ENCODE measurements at places on chromosomes 4 and X.

GRCh38 chr4:15349531-15349935, 78.3 kb upstream of the C1QTNF7 start:
- peak; percentile 61 for DNase-seq

DNA sequence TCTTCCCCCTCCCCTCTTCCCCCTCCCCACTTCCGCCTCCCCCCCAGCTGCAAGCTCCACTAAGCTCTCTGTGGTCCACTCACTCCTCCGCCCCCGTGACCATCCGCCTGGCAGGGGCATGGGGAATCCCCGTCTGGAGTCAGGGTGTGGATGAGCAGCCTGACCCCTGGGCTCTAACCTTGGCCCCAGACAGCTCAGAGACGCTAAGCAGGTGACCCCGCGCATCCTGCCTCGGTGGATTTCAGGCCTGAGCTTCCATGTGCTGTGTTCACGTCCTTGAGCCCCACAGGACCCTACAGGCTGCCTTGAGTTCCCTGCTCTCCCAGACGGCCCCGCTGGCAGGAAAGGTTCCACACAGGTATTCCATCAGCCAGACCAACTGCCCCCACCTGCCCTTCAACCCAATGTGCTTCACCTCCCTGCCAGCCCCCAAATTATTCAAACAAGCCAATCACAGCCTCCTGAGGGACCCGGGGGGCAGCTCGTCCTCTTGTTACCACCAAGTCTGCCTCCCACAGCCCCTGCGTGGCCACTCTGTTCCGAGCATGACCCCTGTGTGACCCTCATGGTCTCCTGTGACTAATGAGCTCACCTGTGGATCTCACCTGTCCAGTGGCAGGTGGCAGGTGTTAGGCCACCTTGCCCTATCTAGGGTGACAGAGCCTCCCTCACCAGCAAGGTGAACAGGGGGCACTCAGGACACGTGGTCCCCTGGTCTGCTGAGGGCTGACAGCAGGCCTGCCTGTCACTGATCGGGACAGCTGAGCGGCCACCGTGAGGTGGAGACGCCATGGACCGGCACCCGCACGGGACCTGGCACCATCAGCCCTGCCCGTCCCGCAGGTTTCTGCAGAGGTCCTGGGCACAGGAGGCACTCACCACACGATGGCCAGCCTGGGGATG, 73.2 kb upstream of the MXD4 start:
- no peak for DNase-seq

DNA sequence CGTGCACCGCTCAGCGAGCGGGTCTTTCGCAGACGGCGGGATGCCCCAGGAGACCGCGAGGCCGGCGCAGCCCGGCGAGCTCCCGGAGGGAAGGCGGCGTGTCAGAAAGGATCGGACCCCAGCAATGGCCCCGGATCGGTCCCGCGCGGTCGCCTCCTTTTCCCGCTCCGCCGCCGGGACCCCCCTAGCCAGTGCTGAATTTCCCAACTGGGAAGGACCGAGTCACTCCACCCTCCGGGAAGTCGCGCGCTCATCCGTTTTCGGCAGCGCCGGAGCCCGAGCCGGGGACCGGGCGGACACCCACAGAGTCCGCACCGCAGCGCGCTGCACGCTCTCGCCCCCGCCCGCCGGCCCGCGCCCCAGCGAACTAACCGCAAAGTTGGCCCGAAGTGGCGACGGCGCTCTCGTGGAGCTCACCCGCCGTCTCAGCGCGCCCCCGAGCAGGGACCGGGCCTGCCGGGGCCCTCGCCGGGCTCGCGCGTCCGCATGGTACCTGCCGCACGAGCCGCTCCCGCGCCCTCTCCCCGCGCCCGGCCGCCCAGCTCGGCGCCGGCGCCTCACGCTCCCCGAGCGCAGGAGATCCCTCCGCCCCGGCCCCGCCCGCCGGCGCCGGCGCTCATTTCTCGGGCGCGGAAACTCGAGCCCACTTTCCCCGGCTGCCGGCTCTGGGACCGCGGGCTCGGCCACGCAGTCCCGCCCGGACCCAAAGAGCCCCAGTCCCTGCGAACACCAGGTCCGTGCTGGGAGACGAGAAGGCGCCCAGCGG, at the start of gene FAT1:
Gene FAT1, minus strand, starts transcription at position 565 of the 766 bp plus-strand sequence. CDS start 14,029 bp downstream, outside the sequence.
- peak; percentile 84 for DNase-seq

GRCh38 chr4:140673729-140674128, 82.5 kb downstream of the TBC1D9 start:
- peak; percentile 41 for DNase-seq

GRCh38 chr4:78534286-78534955, 17.1 kb upstream of the ANXA3 start:
- no peak for DNase-seq

- no peak for DNase-seq
These were observed 472.5 kb upstream of the RPS6KA3 start for GRCh38 chrX:20739038-20739745.

DNA sequence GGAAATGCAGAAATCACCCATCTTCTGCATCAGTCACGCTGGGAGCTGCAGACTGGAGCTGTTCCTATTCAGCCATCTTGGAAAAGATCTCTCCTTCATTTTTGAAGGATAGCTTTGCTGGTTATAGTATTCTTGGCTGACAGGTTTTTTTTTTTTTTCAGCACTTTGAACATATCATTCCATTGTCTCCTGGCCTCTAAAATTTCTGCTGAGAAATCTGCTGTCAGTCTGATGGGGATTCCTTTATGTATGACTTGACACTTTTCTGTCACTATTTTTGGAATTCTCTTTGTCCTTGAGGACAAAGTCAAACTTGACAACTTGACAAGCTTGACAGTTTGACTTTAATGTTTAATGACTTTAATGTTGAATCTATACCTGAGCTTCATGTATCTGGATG, 16.8 kb downstream of the HPGDS start:
- DNase-seq = no peak

DNA sequence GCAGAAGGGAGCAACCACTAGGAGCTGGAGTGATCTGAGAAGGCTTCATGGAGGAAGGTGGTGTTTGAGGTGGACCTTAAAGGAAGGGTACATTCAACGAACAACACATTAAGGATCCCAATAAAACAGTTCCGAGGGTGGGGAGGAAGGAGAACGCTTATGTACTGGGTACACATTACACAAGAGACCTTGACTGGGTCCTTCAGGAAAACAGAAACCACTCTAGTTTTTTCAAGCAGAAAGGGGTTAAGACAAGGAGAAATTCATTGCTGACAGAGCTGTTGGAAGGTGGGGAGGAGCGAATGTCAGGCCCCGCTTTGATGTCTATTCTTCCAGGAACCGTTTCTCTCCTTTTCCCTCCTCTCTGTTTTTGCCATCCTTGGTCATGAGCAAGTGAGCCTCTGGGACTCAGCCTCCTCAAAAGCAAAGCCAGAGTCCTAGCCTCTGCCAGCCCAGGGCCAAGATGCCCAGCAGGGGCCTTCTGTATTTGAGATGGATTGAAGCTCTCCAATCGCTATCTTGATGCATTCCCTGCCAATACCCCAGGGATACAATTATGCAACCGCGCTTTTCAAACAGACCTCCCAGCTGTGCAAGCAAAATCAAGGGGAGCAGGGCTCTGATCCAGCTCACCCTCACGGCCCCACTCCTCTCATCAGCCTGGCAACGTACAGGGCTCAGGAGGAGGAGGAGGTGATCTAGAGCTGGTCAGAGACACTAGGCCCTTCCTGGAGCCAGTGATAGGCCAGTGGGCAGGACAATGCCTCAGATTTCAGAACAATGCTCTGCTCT, 48.4 kb downstream of the ZBTB49 start:
- DNase-seq = no peak
